ENCODE measurements at places on chromosomes 3 and 15.

GRCh38 chr15:68517285-68517761 is 61.5 kb upstream of the CORO2B start:
- no peak for DNase-seq

GRCh38 chr3:123294296-123294938 is 92.7 kb downstream of the SEC22A start:
- DNase-seq: no peak

DNA sequence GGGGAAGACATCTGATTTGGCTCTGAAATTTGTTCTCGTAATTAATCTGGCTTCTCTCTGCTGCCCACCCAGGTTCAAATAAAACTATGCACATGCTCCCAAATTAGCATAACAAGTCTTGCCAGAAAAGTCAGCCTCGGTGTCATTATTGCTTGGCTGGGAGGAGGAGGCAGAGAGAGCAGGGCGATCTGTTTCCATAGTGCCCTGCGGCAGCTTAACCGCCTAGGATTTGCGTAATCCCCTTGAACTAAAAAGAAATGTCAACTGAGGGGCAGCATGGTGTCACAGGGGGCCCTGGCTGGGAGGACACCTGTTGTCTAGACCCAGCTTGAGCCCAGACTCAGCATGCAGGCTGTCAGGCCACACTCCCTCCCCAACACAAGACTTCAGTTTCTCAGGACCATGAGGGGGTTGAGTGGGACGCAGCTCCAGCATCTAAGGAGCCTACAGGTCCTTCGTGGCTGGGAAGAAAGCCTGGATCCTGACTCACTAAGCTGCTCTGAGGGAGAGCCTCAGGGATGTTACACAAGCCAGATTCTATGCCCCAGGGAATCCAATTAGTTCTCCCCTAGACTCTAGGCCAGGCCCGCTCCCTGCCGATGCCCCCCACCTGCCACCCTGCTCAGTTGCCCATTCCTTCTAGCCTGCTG is 17.3 kb downstream of the MRPS11 start:
- DNase-seq: peak; percentile 100

- no peak for DNase-seq
Measured at GRCh38 chr3:50146316-50146901, 8.7 kb upstream of the SEMA3F start.

DNA sequence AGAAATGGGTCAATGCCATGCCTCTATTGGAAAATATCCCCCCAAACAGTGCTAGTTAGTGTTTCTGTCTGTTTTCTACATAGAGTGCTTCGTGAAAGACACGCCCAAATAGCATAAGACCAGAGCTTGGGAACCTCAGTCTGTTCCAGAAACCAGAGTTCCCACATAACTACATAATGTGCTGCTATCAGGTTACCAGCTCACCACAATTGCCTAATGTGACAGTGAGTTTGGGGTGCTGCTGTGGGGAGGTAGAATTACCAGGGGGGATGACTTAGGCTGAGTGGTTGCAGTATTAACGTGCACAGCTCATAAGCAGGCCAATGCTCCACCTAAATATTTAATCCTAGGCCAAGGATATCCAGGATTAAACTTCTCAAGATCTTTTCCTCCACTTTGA is 39.2 kb downstream of the DUT start:
- no peak for DNase-seq

- peak; percentile 66 for DNase-seq
Measured at GRCh38 chr3:121592856-121593702, at the start of gene FBXO40. Gene FBXO40 (plus strand): TSS chr3:121593379. CDS start chr3:121620576, 27,197 bp downstream.

DNA sequence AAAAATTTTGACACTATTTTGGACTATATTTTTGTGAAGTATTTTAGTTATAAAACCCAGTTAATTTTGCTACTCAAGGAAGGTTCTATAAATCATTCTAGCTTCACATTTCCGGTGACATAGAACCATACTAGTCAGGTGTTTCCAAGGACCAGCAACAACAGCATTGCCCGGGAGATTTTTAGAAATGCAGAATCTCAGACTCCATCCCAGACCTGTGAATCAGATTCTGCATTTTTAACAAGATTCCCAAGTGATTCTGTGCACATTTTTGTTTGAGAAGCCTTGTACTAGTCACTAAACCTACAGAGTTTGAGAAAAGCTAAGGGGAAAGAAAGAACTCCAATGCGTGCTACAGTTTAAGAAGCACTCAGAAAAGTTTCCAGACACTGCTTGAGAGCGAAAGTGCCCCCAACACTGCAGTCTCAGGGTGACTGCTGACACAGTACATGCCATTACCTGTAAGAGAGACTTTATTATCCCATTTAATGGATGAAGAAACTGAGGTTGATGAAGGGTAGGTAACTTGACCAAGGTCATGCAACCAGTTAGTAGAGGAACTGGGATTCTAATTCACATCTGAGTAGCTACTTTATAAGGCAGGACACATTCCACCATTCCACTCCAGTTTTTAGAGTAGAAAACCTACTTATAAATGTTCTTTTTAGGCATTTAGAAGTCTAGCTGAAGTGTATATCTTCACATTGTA is 49.7 kb upstream of the USP3 start:
- DNase-seq: no peak

- no peak for DNase-seq
Measured at GRCh38 chr3:117084739-117085270, 375.2 kb downstream of the TUSC7 start.
